A172 (cell line): ENCODE measurements at places on chromosomes 5 and 9. TPM values are rescaled to one million over a fixed set of nuclear protein-coding genes. Genes with fewer than 3 reads are reported as not detected.

GRCh38 chr9:101027733-101028345 is 688 bp upstream of the PLPPR1 start:
- DNase-seq: no peak

DNA sequence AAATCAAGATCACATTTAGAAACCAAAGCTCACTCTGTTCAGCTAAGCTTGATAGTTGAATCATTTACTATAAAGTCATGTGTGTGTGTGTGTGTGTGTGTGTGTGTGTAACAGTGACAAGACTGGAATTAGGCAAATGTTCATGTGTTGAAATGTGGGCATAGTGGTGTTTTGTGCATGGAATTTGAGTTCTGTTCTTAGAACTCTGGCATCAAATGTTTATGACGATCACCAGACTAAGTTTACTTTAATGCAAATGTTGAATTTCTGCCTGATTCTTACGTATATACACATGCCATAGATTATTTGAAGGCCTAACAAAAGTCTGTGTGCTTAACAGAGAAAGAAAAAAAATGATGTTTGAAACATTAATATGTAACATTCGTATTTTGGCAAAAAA is 72.8 kb upstream of the COL5A1 start:
- no peak for DNase-seq

- DNase-seq: no peak
Observed at GRCh38 chr9:126084008-126084407, 242.6 kb upstream of the MVB12B start.

CORO2A gene
- total RNA-seq: 12.4 and 12.5 TPM in 2 replicates

PCDHB14 gene
- 17.6 and 18.2 TPM in 2 replicates for total RNA-seq

HSPB3 gene
- 1.7 and 2.4 TPM in 2 replicates for total RNA-seq
